ENCODE measurements at places on chromosomes 11 and 22.

DNA sequence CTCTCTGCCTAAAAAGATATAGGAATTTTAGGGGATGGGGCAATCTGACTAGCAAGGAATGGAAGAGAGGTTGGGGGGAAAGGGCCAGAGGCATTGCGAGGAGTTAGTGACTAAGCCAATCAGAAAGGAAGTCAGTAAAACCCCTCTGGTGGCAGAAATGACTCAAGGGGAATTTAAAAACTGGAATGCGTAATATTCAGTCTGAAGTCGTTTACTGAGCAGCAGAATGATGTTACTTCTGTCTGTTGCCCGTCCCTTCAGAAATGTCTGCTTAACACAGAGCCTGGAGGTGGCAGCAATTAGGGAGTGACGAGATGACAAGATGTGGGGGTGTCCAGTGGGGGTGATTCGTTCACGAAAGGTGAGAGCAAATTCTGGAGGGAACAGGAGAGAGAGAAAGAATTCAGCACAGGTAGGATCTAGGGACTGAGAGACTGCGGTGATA lies 107.7 kb upstream of the CLMP start:
- peak; percentile 33 for DNase-seq

GRCh38 chr11:6992457-6993417 lies 27.4 kb downstream of the ZNF214 start:
- no peak for DNase-seq

- no peak for DNase-seq
Observed at GRCh38 chr11:44004452-44005062, 43.2 kb upstream of the ACCSL start.

- no peak for DNase-seq
Observed at GRCh38 chr22:32076761-32077084, 33.7 kb downstream of the SLC5A1 start.

DNA sequence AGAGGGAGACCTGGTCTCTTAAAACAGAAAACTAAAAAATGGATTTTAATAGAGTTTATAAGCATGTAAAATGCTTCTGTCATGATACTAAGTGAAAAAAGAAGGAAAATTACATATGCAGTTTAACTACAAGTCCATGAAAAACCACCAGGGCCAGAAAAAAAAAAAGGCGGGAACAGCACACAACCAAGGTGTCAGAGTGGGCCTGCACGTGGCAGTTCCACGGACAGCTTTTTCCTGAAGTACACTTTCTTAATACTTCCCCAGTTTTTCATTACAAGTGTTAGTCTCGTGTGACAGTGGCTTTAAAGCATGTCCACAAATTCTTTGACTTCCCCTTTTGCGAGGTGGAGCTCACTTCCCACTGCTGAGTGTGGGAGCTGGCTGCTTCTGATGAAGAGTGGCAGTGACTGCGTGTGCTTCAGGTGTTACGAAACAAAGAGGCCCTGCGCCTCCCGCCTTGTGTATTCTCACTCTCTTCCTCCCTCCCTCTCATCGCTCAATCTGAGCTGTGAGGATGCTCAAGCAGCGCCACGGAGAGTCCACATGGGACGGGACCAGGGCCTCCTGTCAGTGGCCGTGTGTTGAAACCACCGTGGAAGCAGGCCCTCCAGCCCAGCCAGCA lies 16.4 kb downstream of the PPM1F start:
- DNase-seq = no peak

Data from activated CD4-positive, alpha-beta T cell treated with anti-CD3 and anti-CD28 coated beads, Interleukin-2, amount 50 U/mL, for 4 hours (primary cell).